Natural killer cell (primary cell): ENCODE measurements at places on chromosomes 13 and 19. TPM values are rescaled to one million over a fixed set of nuclear protein-coding genes. Genes with fewer than 3 reads are reported as not detected.
A peak's percentile ranks its signal among the peaks of the same experiment; 100 is the strongest.

DNA sequence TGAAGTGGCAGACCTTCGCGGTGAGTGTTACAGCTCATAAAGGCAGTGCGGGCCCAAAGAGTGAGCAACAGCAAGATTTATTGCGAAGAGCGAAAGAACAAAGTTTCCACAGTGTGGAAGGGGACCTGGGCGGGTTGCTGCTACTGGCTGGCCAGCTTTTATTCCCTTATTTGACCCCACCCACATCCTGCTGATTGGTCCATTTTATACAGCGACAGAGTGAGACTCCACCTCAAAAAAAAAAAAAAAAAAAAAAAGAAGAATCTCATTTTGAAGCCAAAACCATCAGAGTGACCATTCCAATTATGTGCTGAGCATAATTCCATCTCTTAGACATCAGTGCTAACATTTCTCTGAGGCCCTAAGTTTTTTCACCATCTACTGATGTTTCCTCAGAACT lies 1.9 kb upstream of the ZNF552 start:
- DNase-seq = no peak

DNA sequence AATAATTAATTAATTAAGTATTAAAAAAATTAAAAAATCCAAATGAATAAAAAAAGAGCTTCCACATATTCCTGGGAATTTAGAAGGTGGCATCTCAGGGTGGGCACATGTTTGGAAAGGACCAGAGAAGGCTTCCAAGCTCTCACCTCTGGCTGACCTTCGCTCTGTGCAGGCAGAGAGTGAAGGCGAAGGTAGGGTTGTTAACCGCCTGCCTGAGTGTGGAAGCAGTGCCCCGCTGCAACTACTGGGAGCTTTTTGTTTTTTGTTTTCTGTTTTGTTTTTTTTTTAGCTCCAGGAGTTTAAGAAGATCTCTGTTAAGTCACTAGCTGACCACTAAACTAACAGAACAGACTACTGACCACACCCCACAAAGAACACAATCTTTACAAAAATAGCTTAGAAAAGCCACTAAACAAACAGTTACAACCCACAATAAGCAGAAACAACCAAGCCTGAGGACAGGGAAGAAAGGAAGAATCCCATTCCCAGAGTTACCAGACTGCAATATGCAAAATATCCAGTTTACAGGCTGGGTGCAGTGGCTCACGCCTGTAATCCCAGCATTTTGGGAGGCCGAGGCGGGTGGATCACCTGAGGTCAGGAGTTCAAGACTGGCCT lies 11.4 kb downstream of the ZNF541 start:
- no peak for DNase-seq

DNA sequence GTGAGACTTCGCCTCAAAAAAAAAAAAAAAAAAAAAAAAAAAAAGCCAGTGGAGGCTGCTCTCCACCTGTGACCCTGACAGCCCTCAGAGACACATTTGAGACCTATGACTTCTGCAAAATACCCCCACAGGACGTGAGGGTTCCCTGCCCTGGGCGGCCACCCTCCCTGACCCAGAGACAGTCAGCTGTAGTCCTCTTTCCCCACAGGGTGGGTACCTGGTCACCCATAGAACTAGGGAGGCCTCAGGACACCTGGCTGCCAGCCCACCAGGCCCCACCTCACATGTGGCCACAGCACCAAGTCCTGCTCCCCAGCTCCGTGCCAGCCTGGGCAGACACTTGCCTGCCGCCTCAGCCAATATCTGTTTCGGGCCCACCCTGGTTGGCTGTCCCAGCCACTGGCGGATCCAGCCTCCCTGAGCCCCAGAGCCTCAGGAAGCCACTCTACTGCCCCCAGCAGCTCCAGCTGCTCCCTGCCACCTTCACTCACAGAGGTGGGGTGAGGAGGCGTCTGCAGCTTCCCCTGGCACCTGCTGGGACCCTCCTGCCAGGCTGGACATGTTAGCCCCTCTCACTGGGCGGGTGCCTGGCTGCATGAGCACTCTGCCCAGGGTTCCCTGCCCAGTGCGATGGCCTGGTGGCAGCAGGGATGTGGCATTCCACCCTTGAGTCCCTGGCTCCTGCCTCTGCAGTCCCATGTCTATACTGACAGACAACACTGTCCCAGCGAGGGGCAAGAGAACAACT lies 6.9 kb downstream of the MKNK2 start:
- DNase-seq = peak; percentile 51

DNA sequence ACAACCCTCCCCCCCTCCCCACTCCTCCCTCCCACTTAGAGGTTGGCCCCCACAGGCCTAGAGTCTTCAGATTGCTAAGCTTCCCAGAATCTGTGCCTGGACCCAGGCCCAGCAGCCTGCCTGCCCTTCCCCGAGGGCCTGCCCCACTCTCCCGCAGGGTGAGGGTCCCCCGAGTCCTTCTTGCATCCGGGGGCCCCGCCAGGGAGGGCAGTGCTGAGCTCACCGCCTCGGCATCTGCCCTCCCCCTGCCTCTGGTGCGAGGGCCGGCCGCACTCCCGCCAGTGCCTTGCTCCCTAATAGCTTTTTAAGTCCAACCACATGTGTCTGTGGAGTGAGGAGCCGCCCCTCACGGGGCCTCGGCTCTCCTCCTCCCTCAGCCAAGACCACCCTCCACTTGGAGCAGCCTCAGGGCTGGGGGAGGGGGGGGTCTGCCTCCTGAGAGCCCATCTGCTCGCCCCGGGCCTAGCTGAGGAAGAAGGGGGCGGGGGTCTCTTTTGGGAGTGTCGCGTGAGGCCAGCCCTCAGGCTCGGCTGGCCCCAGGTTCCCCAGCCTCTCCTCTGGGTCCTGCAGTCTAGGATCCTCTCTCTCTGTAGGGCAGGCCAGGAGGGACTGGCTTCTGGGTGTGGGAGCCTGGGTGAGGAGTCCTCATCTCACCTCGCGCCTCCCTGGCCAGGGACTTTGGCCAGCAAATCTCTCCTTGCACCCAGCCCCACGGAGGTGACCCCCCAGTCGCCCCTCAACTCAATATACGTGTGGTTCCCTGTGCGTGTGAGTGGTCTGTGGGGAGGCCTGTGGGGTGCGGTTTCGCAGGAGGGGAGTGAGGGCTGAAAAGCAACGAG lies 47.2 kb downstream of the LYL1 start:
- DNase-seq = no peak

- DNase-seq = no peak
Observed at GRCh38 chr13:28624707-28625432, 34.1 kb upstream of the POMP start.

DNA sequence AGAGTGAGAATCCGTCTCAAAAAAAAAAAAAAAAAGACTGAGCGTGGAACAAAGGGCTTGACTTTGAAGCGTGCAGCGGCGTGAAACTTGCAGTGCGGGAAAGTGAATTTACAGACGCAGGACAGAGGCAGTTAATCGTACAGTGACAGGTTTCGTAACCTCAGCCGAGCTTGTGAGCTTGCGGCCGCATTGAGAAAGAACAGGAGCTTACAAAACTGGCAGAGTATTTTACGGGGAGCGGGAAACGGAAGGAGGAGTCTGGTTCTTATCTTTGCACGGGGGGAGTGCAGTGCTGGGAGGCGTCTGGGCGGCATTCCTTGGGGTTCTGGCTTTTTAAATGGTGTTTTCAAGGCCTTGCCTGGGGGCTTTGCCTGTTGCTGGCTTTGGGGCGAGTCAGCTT lies 6.0 kb upstream of the BSG start:
- DNase-seq = no peak

The RB1 gene
- total RNA-seq = 26.9 TPM

DNA sequence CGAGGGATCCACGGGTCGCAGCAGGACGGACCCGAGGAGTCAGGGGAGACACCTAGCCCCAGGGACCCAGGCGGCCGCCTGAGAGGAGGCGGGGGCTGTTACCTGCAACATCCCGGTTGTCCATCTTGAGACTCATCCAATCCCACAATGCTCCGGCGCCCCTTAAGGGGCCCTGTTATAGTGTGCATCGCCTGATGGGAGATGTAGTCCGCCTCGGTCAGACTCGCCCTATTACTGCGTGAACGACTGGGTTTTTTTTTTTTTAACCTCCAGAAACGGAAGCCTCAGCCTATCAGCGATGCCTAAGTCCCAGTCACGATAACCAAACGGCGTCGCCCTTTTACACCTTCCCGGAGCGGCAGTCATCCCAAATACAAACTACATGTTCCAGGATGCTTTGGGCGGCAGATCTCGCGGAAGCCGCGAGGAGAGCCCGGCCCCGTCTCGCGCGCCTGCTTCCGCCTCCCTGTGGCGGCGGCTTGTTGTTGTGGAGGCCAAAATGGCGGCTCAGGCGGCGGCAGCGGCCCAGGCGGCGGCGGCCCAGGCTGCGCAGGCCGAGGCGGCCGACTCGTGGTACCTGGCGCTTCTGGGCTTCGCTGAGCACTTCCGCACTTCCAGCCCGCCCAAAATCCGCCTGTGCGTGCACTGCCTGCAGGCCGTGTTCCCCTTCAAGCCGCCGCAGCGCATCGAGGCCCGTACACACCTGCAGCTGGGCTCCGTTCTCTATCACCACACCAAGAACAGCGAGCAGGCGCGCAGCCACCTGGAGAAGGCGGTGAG lies at the start of the genes MAU2 and SUGP1:
MAU2 (plus strand) TSS at position 469 of the 780 bp plus-strand sequence; CDS start at position 500, 31 bp downstream.
SUGP1 (minus strand) TSS at position 149 of the 780 bp plus-strand sequence; CDS start at position 136, 13 bp downstream.
- peak; percentile 94 for DNase-seq

The LAIR1 gene
- 156 TPM for total RNA-seq

DNA sequence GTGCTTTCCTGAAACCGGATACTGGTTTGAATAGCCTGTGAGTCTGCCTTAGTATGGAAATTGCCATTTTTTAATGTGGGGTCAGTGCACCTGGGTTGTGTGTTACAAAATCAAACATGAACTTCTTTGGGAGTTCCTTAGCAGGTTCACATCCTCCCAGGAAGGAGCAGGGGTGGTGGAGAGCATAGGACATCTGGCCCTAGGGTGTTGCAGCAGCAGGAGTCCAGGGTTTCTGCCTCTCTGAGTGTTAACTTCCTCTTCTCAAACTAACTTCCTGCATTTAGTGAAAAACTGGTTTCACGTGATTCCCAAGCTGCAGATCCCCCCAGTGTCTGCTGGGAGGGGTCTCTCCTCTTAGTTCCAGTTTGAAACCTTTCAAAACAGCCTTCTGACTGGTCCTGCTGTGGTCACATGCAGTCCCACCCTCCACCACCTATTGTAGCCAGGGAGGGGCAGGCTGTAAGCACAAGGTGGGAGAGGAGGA lies 7.2 kb downstream of the RNASEH2B start:
- no peak for DNase-seq

The HSPBP1 gene
- 19.5 TPM for total RNA-seq

DNA sequence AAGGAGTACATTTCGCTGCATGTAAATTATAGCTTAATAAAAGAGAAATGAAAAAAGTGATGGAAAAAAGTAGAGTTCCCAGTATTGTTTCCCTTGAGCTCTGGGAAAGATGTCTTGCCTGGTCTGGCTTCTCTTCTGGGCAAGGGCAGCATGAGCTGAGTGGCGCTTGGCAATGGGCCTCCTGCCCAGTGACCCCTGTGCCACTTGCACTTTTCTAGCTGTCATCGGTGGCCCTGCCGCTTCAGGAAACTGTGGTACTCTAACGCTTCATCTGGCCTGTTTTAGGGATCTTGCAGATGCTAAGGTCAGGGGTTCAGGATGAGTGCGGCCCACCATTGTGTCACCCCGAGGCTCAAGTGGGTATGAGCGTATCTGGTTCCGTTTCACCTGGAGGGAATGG lies 161.4 kb downstream of the MTUS2 start:
- no peak for DNase-seq

DNA sequence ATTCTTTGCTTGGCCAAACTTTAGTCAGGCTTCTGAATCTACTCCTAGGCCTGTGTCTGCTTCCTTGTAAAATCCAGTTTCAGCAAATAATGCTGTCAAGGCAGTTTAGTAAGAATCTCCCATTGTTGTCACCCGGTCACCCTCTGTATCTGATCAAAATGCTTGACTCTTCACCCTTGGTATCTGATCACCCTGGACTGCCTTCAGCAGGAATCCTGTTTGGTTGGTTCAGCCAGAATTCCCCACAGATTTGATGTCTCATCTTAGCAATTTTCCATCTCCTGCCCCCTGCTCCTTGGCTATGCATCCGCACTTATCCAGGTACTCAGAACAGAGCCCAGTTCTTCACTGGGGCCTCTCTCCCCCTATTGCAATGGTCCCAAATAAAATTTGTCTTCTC lies 172.4 kb upstream of the UBL3 start:
- no peak for DNase-seq
